ENCODE measurements at places on chromosomes 1 and 21. TPM values are rescaled to one million over a fixed set of nuclear protein-coding genes. Genes with fewer than 3 reads are reported as not detected.

HORMAD1 gene
- total RNA-seq: not detected

KLHDC7A gene
- total RNA-seq: 0.16 TPM

PDZK1 gene
- 11.3 TPM for total RNA-seq

KLF17 gene
- not detected for total RNA-seq

PAX7 gene
- not detected for total RNA-seq

LRP8 gene
- total RNA-seq: 11.2 TPM

GPA33 gene
- total RNA-seq: 0.13 TPM

SELENBP1 gene
- 18.1 TPM for total RNA-seq

B3GALT6 gene
- 41.5 TPM for total RNA-seq

PLA2G2F gene
- not detected for total RNA-seq

TCHH gene
- not detected for total RNA-seq

KCNJ10 gene
- not detected for total RNA-seq

CLCA4 gene
- not detected for total RNA-seq

ADGRL2 gene
- 41.5 TPM for total RNA-seq

LCE3D gene
- total RNA-seq: not detected

F3 gene
- 92.4 TPM for total RNA-seq

TNFAIP8L2 gene
- not detected for total RNA-seq

OVAAL gene
- total RNA-seq: not detected

GUCA2B gene
- not detected for total RNA-seq

ATF3 gene
- 9.0 TPM for total RNA-seq

FALEC gene
- 0.49 TPM for total RNA-seq

DAB1 gene
- under 0.01 TPM for total RNA-seq

AADACL4 gene
- not detected for total RNA-seq

CITED4 gene
- total RNA-seq: 30.0 TPM

CCDC185 gene
- total RNA-seq: not detected

SLC45A1 gene
- total RNA-seq: 0.98 TPM

OR10J4 gene
- total RNA-seq: not detected

SLC16A4 gene
- 5.2 TPM for total RNA-seq

MCOLN3 gene
- 1.0 TPM for total RNA-seq

PRAMEF1 gene
- total RNA-seq: not detected

PADI4 gene
- not detected for total RNA-seq

LRRN2 gene
- 0.38 TPM for total RNA-seq

GJA4 gene
- not detected for total RNA-seq

TRIM67 gene
- total RNA-seq: 1.1 TPM

FRRS1 gene
- total RNA-seq: 2.3 TPM

HSD3B2 gene
- not detected for total RNA-seq

SLC9C2 gene
- total RNA-seq: not detected

GPR37L1 gene
- not detected for total RNA-seq

Measured in mesangial cell (primary cell).